ENCODE measurements at places on chromosomes 1 and 21. TPM values are rescaled to one million over a fixed set of nuclear protein-coding genes. Genes with fewer than 3 reads are reported as not detected.

The SLC45A1 gene
- not detected for polyA plus RNA-seq

The KIF14 gene
- 0.22 TPM for polyA plus RNA-seq

DNA sequence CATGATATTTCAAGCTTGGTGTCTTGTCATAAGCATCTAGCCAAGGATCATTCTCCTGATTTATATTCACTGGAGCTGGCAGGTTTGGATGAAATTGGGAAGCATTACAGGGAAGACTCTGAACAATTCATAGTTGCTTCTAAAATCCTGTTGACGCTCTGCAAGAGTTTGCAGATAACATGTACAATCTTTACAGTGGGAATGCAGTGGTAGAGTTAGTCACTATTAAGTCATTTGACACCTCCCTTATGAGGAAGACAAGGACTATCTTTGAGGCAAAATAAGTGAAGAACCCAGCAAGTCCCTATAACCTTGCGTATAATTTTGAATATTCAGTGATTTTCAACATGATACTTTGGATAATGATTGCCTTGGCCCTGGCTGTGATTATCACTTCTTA, 45.3 kb upstream of the CRB1 start:
- no peak for DNase-seq

DNA sequence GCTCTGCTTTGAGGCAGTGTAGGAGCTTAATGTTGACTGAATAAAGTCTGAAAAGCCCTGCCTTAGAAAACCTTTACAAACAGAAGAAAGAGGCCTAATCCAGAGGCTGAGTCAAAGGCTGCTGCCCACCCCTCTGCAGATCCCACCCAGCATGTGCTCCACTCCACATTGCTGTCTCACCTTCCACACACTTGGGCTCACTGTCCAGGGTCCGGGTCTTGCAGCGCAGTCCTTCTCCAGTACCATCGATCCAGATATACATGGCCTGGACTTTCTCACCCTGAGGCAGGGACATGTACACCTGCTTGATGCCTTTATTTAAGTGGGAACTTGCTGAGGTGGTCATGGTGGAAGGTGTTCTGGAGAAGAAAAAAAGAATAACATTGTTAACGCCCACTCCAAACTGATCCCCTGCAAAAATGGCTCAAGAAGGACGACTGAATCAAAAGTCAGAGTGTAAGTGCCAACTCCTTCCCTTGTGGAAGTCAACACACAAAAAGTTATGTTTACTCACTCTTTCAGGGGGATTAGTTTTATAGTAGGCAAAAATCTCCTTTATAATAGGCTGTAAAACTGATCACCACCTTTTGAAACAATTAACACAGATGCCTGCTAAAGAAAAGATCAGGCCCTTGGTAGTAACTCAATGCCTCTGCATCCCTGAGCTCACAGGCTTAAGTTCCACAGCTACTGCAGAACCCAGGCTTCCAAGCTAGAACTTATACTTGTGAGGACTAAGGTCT, 3.0 kb downstream of the GLUL start:
- no peak for DNase-seq

DNA sequence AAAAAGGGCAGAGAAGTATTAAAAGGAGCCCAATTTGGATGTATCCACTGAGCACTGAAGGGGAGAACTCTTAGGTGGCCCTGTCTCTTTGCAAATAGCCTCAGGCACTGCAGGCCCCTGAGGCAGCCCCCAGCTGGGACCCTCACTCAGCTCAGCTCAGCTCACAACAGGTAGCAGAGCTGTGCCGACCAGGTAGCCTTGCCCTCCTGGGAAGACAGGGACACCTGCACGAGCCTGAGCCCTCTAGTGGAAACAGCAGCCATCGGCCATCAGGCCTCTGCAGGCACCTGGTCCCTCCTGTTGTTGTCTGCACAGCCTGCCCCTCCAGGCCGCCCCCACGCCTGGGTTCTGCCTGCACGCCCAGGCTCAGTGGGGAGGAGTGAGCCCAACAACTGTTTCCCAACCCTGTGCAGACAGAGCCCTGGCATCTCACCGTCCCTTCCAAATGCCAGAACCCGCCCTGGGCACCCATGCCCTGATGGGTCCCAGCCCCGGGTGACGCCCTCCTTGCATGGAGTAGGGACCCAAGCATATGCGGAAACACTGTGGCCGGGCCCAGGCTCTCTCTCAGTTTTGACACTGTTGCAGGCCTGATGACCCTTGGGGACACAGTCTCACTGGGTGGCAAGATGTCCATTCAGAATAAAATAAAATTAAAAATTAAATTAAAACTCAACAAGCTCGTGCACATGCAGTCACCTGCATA, 60.0 kb upstream of the AJAP1 start:
- no peak for DNase-seq
